Gastrocnemius medialis (tissue), 4 donors: ENCODE measurements at places on chromosomes 11 and 22. TPM values are rescaled to one million over a fixed set of nuclear protein-coding genes. Genes with fewer than 3 reads are reported as not detected.

Gene PIM3
- 165 TPM for total RNA-seq

- DNase-seq, result peak; percentile 55
Observed at GRCh38 chr11:94938095-94939055, 35.0 kb downstream of the CWC15 start.

GRCh38 chr11:8775734-8776133, 93.1 kb downstream of the RPL27A start:
- no peak for DNase-seq

Gene LRRC74B
- not detected for total RNA-seq

GRCh38 chr11:8273287-8273686, 9.6 kb upstream of the LMO1 start:
- no peak for DNase-seq

DNA sequence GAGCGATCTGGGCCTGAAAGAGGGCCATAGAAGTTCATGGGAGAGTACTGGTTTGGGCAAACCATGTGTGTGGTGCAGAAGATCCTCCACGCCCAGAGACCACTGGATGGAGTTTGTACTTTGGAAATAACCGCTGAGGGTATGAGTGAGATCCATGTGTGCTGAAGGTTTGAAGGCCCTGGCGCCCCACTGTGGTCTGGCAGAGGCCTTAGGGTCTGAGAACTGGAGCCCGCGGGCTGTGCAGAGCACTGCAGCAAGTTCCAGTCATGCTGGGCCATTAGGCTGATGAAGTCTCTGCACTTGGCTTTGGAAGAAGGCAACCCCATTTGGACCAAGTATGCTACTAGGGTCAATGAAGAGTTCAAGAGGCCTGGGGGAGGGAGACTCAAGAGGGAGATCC, 186.4 kb downstream of the BUD13 start:
- no peak for DNase-seq

Gene PLAAT2
- total RNA-seq, result not detected

DNA sequence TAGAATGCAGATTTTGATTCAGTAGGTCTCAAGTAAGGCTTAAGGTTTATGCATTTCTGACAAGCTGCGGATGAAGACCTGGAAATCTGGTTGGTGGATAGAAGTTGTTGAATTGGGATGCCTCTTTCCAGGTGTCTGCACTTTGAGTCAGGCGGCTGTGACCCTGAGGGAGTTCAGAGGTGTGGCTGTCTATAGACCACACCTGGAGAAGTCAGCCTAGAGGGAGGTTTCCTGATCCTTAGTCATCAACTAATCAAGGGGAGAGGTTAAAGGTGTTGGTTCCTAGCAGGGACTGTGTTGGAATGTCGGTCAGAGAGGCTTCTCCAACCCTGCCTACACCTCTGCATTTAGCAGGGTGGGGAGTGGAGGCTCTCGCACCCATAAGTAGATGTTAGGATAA, 8.0 kb downstream of the GLB1L2 start:
- no peak for DNase-seq

- peak; percentile 44 for DNase-seq
Observed at GRCh38 chr11:72224564-72225410, at the start of gene INPPL1. TSS of gene INPPL1 (plus strand) at chr11:72224767. CDS start at chr11:72224985, 218 bp downstream.

Gene RGL4
- not detected for total RNA-seq

- peak; percentile 37 for DNase-seq
Observed at GRCh38 chr22:27134315-27134701, 476.9 kb downstream of the MIAT start.

DNA sequence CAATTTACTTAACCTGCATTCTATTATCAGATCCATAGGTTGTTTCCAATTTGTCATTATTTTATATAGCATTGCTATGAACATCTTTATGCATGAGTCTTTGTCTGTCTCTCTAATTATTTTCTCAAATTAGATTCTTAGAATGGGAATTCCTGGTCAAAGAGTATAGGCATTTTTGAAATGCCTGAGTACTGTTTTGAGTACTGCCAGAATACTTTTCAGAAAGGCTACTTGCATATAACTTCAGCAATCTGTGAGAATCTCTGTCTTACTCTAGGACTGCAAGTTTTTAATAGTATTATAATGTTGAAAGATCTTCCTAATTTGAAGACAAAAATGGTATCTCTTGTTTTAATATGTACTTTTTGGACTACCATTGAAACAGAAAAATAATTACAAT, 56.6 kb downstream of the KCNC1 start:
- DNase-seq, result no peak

Gene TMPRSS4
- total RNA-seq, result 1.1 TPM

- DNase-seq, result no peak
Observed at GRCh38 chr11:114400915-114401223, 403 bp downstream of the RBM7 start.

Gene CARD18
- total RNA-seq, result not detected

Gene OR51B2
- not detected for total RNA-seq

DNA sequence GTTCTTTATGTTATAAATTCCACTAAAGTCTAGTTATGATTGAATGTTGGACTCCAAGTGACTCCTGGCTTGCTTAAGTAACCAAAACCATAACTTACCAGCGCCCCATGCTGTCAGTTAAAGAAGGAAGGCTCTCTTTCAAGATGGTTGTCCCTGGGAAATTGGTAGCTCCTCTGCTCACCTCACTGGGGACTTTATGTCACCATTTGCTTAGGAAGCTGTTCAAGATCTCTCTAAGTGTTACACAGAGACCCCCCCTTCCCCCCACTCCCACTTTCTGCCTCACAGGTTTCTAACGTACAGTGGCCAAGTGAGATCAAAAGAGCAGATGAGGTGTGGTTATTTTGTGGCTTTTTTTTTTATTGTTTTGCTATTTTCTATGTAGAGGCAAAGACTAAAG, 301.8 kb downstream of the AASDHPPT start:
- no peak for DNase-seq

GRCh38 chr11:14973621-14974514, 1.7 kb upstream of the CALCA start:
- DNase-seq, result no peak

- no peak for DNase-seq
Observed at GRCh38 chr11:4453118-4453517, 4.0 kb downstream of the OR52K2 start.

- no peak for DNase-seq
Observed at GRCh38 chr11:36282926-36283325, 6.3 kb downstream of the COMMD9 start.

Gene KRTAP5-2
- total RNA-seq, result not detected

DNA sequence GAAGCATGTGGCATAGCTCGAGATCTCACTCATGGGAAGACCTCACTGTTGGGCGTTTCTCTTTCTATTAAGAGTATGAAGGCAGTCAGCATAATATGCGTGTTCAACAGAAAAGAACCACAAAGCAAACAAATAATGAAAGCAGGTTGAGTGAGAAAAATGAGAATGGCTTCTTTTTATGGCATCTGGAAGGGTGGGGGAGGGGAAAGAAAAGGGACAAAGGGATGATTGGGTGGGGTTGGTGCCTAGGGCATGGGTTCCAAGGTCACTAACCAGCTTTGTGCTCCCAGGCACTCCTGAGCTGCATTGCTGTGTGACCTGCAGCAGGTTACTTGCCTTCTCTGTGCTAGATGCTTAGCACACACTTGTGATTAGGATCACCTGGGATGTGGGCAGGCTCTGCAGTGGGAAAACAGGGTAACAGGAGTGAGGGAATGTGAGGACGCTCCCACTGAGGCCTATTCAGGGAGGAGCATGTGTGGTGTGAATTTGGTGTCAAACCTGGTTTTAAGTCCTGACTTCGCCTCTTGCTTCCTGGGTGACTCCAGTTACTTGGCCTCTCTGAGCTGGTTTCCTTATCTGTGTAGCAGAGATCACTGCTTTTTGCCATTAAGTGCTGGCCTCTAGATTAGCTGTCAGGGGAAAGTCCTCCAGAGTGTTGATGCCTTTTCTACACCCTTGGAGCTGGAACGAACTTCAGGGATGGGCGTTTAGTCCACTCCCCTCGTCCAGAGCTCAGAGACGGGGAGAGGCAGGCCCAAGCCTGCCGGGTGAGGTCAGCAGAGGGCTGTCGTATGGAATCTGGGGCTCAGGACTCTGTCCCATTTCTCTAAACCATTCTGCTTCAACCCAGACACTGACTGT, 74.8 kb downstream of the KIAA1671 start:
- no peak for DNase-seq

DNA sequence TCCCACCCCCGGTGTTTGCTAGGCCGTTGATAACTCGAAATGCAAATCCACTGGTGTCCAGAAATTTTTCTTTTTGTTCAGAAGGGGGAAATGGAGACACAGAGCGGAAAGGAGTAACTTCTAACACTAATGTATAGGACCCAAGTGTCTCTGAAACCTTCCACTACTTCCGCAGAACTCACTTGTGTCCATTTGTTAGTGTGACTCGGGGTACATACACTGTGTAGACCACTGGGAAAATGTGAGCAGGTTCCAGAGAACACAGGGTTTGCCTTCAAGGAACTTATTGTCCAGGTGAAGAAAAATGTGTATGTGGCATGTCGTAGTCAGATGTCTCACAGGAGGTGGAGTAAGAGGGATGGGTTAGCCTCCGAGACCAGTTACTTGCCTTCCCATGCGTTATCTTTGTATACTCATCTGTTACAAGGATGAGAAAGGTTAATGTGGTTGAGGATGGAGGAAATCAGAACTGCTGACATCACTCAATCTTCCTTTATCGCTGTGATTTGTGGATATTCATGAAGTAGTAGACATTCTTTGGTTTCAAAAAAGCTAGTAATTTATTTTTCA, 857 bp downstream of the ARCN1 start:
- no peak for DNase-seq

- DNase-seq, result no peak
Observed at GRCh38 chr11:67384851-67385366, 6.9 kb upstream of the RAD9A start.

DNA sequence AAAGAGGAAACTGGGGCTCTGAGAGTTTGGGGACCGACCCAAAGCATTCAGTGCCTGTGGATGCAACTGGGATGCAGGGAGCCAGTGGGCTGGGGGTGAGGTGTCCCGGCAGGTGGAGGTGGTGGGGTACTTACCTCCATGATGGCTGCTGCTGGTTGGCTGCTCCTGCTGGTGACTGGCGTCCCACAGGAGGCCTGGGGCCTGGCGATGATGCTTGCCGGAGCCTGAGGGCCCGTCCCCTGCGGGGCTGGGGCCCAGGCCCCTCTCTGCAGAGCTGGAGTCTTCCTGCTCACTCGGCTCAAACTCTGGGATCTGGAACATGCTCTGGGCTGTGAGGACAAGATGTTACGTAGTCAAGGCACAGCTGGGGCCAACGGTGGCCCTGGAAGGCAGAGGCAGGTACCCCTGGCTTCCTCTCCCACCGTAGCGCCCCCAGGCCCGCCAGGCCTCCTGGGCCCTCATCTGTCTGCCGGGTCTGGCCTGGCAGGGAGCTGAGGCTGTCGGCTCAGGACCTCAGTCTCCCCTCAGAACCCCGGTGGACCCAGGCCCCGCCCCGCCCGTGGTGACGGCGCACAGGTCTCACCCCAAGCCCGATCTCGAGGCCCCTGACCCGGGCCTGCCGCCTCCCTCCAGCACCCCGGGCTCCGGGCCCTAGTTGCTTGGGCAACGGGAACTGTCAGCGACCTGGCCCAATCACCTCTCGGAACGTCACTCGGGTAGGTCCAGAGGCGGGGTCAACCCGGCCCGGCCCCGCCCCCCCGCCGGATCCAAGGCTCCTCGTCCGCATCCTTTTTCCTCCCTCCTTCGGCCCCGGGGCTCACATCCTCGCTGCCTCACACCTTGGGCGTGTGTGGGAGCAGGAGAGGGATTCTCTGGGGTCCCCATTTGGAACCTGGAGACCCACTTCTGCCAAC, at the start of gene BAD:
Gene BAD, minus strand, starts transcription at position 618 of the 914 bp plus-strand sequence. Its CDS starts 297 bp downstream, at position 321.
- peak; percentile 95 for DNase-seq
